HCT116 (cell line): ENCODE measurements at places on chromosomes 7 and 10.

- no peak for DNase-seq
Observed at GRCh38 chr10:89627830-89628229, 17.2 kb downstream of the PANK1 start.

DNA sequence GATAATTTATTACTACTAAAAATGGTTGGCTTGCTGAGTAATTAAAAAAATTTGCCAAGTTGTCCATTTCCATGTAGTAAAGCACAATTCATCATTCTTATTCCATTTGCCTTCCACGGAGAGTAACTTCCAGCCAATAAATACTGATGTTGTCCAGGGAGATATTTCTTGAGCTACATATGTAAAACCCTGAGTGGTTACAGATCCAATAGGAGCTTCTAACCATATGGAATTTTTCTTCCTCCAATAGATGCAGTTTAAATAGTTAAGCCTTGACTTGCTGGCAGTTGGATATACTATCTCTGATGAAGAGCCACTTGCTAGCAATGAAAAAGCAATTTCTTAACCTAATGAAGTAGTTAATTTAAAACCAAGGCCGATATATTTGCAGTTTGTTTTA is 271.1 kb downstream of the PLXDC2 start:
- DNase-seq = no peak

- no peak for DNase-seq
Observed at GRCh38 chr7:91843831-91844230, 36.7 kb downstream of the MTERF1 start.

DNA sequence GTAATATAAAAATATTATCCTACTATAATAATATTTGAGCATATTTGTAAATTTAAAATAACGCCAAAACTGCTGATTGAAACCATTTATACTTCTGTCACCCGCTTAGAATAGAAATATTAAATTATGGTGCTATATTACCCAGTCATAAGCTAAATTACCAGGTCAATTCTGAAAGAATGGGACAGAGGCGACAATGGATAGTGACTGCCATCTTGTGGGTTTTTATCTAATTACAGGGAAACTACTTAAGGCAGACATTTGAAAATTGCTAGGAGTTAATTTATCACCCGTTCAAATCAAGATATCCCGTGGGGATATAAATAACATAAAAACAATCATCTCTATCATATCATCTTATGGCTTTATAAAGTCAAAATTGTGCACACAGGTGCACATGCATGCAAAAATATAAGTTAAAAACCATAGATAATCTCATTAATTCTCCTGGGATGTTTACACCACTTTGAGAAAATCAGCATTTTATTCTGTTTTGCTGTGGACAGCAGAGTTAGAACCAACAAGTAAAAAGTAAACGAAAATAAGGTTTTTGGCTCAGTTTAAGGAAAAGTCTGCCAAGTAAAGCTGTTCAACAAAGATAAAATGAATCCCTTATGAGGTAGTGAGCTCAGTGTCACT is 41.3 kb upstream of the HPSE2 start:
- DNase-seq = peak; percentile 46

- peak; percentile 35 for DNase-seq
Observed at GRCh38 chr10:6416892-6417512, 163.1 kb downstream of the PRKCQ start.

GRCh38 chr7:99094401-99094800 is 49.5 kb downstream of the SMURF1 start:
- no peak for DNase-seq

- DNase-seq = no peak
Observed at GRCh38 chr7:133059263-133059662, 22.6 kb downstream of the CHCHD3 start.

- peak; percentile 71 for DNase-seq
Observed at GRCh38 chr7:1567049-1567771, 2.6 kb downstream of the PSMG3 start.

- DNase-seq = no peak
Observed at GRCh38 chr10:21039721-21040120, 142.6 kb upstream of the NEBL start.

DNA sequence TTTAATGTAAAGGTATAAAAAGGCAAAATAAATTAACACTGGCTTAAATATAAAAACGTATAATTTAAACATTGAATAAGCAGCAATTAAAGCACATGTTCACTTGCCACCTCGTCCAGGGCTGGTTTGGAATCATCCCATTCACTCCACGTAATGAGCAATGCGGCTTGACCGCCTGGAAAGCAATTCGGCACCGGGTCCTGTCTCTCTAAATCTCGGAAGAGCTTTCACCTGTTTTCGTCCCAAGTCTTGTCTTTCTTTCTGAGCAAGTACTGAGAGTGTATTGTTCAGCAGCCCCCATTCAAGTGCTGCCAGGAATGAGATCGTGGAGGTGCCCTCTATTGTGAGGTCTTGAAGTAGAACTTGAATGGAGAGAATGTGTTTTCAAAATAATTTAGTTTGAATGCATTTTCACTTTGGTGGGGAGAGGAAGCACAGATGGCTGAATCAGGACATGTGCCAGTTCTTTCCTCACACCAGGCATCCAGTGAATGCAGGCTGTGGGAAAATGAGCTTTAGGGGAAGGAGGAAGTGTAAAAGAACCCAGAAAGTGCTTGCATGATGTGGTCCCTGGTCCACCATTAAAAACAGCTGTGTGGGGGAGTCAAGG is 515.2 kb downstream of the REEP3 start:
- no peak for DNase-seq

DNA sequence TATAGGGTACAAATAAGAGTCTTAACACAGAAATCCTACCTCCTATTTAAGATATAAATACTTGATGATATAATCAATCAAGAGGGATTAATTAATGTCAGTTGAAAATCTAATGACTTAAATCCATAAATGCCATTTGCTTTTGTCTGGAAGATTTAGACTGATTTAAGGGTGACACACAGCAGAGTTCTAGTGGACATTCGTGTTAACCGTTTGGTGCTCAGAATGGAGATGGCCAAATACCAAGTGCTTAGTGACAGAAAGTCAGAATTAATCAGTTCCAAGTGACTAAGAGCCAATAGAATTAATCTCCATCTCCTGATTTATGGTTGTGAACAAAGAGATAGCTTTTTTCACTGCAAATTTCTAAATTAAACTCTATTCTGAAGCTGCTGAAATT is 36.2 kb downstream of the NAMPT start:
- no peak for DNase-seq

DNA sequence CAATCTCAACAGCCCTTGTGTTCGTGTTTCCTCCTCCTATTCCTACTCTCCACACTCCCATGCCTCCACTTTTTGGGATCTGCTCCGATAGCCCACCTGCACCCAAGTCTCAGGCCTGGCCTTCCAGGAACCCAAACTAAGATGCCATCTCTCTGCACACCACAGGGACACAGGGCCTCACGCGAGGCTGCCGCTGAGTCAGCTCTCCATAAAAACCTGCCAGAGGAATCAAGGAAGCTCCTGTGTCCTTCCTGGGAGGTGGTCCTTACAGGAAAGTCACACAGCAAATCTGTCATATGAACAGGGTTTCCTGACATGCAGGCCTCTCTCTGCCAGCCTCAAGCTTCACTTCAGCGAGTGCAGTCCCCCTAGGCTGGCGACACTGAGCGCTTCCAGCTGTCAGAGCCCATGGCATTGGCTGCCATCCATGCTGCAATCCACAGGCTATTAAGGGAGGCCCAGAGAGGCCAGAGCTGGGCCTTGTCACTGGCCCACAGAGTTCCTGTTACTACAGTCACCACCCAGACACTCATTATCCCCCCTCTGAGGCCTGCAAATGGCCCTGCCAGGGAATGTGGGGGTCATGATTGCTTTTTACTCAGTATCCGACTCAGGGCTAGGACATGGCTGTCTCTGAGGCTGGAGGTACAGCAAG is 151.4 kb downstream of the OAT start:
- DNase-seq = no peak

GRCh38 chr7:134829380-134829986 is 50.0 kb downstream of the CALD1 start:
- no peak for DNase-seq

- DNase-seq = no peak
Observed at GRCh38 chr10:92112462-92112861, 178.4 kb downstream of the CPEB3 start.

- DNase-seq = no peak
Observed at GRCh38 chr10:114685456-114685855, 27.4 kb upstream of the ABLIM1 start.

- no peak for DNase-seq
Observed at GRCh38 chr10:86849181-86849894, 92.9 kb downstream of the BMPR1A start.

DNA sequence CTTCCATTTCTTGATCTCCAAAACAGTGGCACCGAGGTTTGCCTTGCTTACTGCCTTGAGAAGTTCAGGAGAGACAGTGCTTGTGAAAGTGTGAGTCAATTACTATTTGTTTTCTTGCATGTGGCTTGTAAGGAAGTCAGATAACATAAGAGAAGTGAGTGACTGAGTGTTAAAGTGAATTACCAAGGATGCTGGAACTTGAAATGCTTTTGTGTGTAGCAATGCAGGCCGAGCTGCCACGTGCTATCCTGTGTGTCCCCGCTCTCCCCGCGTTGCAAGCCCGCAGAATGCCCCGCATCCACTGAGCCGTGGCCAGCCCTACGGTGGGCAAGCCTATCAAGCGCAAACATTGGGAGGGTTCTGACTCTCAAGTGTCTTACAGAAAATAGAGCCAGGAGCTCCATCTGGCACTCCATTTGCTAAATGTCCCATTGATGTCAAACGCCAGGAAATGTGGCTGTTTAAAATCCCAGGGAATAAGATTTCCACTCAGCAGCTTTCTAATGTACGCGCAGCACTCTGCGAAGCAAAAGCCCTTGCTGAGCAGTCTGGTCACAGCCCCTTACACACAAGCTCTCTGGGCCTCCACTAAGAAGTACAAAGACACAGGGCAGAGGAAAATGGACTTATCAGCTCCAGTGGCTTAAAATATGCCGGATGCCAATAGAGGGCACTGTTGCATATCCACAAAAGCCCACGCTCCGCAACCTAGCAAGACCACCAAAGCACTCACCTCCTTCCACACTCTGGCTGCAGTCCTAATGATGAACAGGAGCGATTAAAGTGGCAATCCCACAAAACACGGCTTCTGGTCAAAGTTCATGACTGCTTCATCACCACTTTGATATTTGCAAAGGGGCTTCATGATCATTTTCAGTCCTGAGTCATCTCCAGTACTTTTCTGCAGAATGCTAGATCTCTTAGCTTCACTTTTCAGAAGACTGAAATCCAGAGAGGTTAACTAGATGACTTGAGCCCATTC is 158.0 kb upstream of the ITGB1 start:
- DNase-seq = peak; percentile 41

DNA sequence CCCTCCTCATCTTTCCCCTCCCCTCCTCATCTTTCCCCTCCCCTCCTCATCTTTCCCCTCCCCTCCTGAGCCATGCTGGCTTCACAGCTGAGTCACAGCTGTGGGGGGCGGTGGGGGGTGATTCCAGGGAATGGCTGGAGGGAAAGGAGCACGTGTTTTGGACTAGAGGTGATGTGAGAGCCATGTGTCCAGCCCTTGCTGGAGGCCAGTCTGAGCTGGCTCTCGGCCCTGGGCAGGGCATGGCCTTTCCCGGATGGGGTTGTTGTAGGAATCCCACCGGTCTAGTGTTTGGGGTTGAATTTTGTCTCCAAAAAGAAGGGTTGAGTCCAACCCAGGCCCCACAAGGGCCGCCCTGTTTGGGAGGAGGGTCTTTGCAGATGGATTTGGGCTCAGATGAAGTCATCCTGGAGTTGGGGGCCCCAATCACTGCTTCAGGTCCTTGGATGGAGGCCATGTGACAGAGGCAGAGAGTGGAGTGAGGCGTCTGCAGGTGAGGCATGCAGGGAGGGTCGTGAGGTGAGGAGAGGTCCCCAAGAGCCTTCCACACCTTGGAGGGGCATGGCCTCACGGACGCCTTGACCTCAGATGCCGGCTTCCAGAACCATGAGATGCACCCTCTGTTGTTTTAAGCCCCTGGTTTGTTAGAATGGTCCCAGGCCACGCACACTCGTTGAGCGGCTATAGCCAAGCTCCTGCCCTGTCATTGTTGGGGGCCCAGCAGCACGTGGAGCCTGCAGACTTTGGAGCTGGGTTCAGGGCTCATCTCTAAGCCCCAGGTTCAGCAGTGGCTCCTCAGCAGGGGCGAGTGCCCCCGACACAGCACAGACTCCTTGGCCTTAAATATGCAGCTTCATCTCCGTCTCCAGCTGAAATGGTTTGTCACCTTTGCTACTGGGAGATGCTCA is 101.6 kb downstream of the DNAJB6 start:
- no peak for DNase-seq

GRCh38 chr10:13298748-13299436 is 972 bp downstream of the PHYH start:
- no peak for DNase-seq

DNA sequence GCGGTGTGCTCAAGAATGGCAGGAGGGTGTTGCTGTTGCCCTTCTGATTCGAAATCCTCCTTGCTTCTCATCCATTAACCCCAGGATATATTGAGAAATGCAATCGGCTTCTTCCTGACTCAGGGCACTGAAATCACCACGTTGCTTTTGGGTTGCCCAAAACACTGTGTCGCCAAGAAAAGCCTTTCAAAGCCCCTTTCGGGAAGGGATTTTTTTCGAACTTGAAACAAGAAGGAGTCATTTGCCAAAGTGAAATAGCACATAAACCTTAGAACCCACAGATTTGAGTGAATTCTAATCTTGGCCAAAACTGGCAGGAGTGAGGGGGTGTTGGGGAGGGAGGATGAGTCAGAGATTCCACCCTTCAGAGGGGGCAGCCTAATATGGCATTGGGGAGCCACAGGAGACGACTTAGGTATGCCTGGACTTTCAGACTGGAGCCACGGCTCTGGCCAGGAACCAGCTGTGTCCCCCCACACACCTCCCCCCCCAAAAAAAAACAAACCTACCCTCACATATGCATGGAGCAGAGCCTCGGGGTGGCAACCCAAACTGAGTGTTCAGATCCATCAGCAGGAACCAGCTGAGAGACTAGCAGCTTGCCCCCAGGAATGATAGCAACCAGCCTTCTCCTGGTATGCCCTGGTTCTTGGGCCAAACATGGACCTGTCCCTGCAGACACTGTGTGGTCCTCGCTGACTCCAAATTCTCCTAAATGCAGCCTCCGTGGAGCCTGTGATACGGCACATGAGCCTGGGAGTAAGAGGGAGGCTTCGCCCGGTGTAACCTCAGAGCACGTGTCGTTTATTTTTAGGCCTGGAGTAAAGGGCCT is 138.4 kb downstream of the FGFR2 start:
- no peak for DNase-seq

GRCh38 chr7:122790591-122790990 is 87.9 kb upstream of the RNF148 start:
- no peak for DNase-seq

- no peak for DNase-seq
Observed at GRCh38 chr7:138125119-138125518, 48.9 kb downstream of the AKR1D1 start.

DNA sequence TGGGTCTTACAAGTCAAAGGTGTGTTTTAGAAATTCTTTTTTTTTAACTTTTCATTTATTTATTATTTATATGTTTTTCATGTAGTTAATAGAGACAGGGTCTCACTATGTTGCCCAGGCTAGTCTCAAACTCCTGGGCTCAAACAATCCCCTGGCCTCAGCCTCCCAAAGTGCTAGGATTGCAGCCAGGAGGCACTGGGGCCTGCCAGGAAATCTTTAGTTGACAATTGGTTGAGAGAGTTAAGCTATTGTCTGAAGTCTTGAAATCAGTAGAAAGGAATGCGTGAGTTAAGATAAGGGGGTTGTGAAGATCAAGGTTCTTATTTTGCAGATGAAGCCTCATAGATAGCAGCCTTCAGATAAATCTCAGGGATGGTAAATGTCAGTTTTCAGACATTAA is 245.4 kb upstream of the GALNT17 start:
- DNase-seq = no peak

GRCh38 chr10:70954381-70955176 is 66.2 kb upstream of the PCBD1 start:
- DNase-seq = no peak

GRCh38 chr7:26005683-26006410 is 146.2 kb upstream of the NFE2L3 start:
- no peak for DNase-seq
